Inflammatory macrophage treated with lipopolysaccharide for 1 hour (primary cell): ENCODE measurements at places on chromosomes 2 and 18.
A peak's percentile ranks its signal among the peaks of the same experiment; 100 is the strongest.

- no peak for DNase-seq
Observed at GRCh38 chr2:138020432-138020831, 56.2 kb downstream of the HNMT start.

DNA sequence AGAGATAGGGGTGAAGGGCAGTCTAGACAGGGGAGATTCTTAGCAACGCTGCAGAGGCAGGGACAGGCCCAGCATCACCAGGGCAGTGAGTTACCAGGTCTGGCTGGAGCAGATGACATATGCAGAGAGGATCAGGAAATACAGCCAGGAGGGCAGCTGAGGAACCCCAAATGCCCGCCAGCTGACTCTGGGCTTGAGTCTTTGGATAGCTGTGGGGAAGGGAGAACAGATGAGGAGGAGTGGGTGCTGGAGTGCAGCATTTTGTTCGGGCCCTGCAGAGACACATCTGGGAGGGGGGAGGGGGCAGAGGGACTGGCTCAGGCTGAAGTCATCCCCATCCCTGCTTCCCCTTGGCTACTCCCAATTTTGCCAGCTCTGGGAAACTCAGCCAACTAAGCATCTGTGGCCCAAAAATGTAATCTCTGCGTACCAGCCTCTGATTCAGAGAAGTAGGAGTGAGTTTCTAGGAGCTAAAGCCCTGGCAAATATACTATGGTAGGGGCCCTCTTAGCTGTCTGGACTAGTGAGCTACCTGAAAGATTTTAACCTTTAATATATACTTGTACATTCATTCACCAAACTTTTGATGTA is 214.5 kb downstream of the ZBTB7C start:
- DNase-seq: no peak

DNA sequence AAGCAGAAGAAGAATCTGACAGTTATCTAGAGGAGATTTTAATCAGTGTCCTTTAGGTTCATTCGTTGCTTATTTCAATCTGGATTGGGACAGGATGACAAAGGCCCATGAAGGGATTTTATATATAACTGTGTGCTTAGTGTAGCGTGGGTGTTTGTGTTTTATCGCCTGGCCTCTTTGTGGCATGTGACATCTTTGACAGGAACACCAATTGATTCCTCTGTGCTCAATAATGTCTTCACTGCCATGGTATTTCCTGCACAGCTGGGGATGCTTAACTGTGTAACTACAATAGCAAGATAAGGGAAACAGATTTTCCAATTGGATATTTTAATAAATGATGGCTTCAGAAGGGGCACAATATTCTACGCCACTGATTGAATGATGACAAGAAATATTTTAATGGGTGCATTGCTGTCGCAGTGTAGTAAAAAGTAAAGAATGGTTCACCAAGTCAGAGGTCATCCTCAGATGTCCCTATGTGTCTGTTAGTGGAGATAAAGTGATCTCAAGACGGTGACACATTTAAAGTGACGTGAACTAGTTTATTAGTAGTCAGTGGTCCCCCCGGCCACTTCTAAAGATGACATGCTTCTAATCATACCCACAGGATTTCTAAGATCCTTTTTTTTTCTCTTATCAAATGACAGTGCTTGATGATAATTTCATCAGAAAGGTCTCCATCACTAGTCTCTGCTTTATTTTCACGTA is 160.4 kb downstream of the AGAP1 start:
- DNase-seq: no peak

DNA sequence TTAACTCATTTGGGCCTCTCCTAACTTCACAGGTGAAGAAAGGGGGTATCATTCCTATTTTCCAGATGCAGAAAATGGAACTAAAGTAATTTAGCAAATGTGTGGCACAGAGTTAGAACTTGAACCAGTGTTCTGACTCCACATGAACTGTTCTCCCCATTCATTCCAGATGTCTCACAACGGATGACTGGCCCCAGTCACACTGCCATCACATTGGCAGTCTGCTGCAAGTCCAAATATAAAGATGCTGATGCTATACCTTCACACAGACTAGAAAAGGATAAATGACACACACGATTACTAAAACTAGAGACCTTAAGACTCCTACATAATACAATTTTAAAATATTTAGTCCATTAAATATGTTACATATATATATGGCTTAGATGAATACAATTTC is 195.7 kb downstream of the NBAS start:
- DNase-seq: no peak

DNA sequence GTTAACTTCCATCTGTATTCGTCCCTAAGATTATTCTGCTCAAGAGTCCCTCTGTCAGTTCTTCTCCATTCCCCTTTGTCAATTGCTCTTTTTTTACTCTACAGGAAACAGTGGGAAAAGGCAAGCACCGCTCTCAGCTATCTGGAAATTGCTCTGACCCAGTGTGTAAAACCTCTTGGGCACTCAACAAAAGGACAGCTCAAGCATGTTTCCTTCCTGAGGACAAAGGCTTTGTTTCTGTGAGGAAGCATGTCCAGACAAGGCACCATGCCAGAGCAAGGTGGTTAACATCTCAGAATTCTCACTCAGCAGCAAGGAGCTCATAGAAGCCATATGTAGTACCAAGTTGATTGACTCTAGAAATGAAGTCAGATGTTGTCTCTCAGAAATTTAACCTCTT is 735.6 kb downstream of the TSN start:
- no peak for DNase-seq

- DNase-seq: no peak
Observed at GRCh38 chr2:206480161-206480560, 36.8 kb downstream of the ADAM23 start.

- DNase-seq: no peak
Observed at GRCh38 chr2:205011031-205011430, 465.8 kb downstream of the PARD3B start.

- DNase-seq: no peak
Observed at GRCh38 chr2:216694826-216695217, 527 bp downstream of the IGFBP5 start.

- DNase-seq: no peak
Observed at GRCh38 chr2:124039762-124040291, 14.7 kb downstream of the CNTNAP5 start.

DNA sequence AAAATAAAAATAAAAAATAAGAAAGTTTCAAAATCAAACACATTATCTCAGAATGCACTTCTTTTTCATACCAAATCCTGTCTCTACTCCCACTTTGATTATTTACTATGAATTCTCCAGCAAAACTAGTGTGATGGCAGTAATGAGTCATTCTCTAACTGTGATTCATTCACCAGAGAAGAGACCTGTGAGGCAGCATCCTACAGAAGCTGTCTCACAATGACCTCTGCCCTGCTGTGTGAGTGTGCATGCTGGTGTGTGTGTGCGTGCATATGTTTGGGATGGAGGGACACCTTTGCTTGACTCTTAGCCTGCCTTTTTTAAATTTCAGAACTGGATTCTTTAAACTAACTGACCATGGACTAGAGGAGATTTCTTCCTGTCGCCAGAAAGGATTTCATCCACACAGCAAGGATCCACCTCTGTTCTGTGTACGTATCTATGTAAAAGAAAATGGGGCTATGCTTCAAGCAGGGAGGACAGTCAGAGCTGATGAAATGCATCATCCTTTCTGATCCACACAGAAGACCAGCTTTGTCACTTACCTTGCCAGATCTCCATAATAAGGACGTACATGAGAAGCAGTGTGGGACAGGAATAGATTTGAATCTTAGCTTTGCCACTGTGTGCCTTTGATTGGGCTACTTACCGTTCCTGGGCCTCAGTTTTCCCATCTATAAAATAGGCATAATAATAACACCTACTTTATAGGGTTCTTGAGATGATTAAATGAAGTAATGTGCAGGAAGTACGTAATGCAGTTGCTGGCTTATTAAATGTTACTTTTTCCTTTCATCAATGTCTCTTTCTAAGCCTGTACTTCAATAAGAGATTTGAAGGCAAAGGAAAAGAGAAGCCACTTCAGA is 31.2 kb downstream of the STAMBP start:
- DNase-seq: no peak

- DNase-seq: no peak
Observed at GRCh38 chr2:226078666-226079065, 679.2 kb downstream of the NYAP2 start.

- no peak for DNase-seq
Observed at GRCh38 chr2:231228974-231229529, 30.6 kb downstream of the ARMC9 start.

- no peak for DNase-seq
Observed at GRCh38 chr2:212032536-212033219, 505.9 kb downstream of the ERBB4 start.

- DNase-seq: peak; percentile 87
Observed at GRCh38 chr2:151289972-151290866, 751 bp upstream of the NMI start.

- no peak for DNase-seq
Observed at GRCh38 chr2:118146315-118147283, 58.3 kb downstream of the INSIG2 start.

- DNase-seq: no peak
Observed at GRCh38 chr2:241892299-241893137, 23.0 kb downstream of the RTP5 start.

GRCh38 chr2:205051417-205051816 is 506.1 kb downstream of the PARD3B start:
- no peak for DNase-seq

DNA sequence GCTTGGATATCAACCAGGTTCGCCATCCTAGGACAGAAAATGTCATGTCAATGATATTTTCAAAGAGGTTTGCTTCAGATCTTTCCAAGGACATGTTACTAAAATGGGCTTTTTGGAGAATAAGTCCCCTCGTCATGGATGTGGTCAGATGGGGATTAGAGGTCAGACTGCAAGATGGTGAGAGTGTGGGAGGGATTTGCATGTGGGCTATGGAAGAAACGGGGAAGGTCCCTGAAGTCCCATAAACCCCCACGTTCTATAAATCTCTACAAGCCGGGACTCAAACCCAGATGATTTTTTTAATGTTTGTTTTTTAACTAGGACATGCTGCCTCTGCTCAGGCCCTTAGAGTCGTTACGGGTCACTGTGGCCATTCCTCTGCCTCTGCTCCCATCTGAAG is 37.7 kb upstream of the IGFBP5 start:
- no peak for DNase-seq

DNA sequence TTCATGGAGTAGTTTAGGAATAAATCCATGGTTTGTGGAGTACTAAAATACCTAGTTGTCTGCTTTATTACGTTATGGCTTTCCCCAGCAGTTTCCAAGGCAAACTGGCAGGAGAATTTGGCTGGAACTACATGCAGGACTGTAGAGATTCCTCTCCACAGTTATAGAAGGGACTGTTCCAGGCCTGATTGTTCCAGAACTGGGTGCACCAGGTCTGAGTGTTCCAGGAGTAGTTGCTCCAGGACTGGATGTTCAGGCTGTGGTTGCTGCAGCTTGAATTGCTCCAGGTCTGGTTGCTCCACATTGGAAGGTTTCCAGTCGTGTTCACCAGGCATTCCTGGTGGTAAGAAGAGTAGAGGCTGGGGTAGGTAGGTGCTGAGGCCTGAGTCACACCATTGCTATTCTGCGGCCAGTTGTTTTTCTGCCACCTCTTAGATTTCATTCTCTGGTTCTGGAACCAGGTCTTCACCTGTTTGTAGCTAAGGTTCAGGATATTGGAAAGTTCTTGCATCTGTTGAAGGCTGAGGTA is 28.1 kb downstream of the SGPP2 start:
- DNase-seq: no peak

GRCh38 chr2:30115141-30115980 is 31.4 kb upstream of the YPEL5 start:
- peak; percentile 87 for DNase-seq

DNA sequence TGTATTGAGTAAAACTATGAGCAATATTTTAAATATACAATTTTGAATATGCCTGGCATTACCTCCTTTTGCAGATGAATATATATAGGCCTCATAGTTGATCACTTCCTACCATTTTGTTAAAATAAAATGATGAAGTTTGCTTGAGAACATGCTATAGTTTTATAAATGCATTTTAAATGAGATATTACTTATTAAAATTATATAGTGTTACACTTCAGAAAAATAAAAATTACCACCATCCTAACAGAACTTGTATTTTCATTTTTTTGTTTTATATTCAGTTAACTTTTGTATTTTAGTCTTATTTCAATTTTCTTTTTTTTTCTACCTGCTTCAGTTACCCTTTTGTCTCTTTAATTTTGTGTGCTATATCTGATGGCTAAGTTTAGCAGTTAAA is 426.9 kb downstream of the PARD3B start:
- DNase-seq: no peak

GRCh38 chr2:59568461-59568860 is 985.0 kb downstream of the BCL11A start:
- no peak for DNase-seq

GRCh38 chr2:27724905-27725701 is 46.4 kb upstream of the MRPL33 start:
- DNase-seq: no peak

DNA sequence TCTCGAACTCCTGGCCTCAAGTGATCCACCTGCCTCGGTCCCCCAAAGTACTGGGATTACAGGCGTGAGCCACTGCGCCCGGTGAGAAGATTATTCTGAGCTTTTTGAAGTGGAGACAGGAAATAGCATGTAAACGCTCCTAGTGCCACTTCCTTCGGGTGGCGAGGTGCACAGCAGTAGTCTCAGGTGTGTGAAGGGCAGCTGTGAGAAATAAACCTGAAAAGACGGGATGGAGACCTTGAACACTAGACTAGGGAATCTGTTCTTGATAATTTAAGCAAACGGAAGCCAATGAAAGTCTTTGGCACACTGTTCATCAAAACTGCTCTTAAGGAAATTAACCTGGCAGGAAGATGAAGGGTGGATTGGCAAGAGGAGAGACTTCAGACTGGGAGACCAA is 439 bp upstream of the PLEKHH2 start:
- no peak for DNase-seq

DNA sequence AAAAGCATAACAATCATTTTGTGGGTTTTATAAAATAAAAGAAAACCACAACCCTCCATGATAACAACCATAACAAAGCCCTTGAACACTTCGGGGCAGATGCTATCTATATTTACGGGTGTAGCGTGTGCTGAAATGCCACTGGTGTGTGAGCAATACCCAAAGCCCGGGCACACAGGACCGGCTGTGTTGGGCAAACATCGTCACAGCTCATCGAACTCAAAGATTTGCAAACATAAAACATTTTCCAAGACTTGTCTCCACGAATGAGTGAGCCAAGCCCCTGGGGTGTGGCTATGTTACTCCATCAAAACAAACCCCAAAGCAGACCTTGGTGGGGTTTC is 290.2 kb downstream of the LPIN1 start:
- no peak for DNase-seq

- DNase-seq: no peak
Observed at GRCh38 chr2:194927489-194927888, 729.5 kb upstream of the SLC39A10 start.

DNA sequence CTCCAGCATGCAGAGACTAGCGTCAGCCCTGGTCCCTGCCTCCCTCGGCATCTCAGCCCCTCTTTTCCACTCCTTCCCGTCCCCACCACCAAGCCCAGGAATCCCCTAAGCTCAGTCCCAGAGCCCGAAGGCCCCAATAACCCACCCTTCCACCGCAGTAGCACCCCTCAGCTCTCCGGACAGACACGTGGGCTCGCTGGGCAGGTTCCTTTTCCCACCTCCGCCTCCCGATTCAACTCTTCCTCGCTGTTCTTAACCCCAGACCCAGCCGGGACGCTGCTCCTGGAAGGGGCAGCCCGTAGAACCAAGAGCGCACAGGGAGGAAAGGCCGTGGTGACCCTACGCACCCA is 1.4 kb downstream of the IHH start:
- DNase-seq: no peak
